ENCODE measurements at places on chromosomes 13 and 19. TPM values are rescaled to one million over a fixed set of nuclear protein-coding genes. Genes with fewer than 3 reads are reported as not detected.

- no peak for DNase-seq
Observed at GRCh38 chr19:43584484-43584883, 8.9 kb downstream of the PINLYP start.

- no peak for DNase-seq
Observed at GRCh38 chr19:41415154-41415571, 12.0 kb downstream of the B3GNT8 start.

GRCh38 chr13:94494026-94494425 is 14.5 kb upstream of the DCT start:
- DNase-seq: no peak

DNA sequence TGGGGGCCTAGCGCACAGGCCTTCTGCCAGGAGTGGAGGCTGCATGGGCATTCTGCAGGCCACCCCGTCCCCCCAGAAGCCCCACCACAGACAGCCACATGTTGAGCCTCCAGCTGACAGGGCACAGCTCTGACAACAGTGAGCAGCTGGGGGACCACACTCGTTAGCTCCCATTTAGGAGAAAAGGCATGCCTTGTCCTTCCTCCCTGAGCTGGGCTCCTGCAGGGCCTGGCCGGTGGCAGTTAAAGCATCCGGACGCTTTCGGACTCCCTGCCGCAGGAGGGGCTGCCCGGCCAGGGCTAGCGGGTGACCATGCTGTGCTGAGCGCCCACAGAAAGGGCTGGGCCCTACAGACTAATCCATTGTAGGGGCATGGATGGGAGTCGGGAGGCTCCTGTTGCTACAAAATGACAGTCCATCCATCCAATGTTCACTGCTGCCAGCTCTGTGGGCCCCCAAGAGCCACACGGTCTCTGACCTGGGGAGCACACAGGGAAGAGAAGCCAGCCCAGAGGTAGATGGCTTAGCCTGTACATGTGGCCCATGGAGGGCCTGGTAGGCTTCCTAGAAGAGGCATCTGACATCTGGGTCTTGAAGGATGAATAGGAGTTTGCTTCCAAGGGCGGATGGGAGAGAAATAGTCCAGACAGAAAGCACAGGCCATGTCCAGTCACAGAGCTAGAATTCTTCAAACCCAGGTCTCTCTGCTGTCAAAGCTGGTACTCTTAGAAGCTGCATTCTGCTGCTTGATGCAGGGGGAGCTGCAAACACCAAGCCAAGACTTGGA is 116.5 kb upstream of the VSTM2B start:
- DNase-seq: no peak

DNA sequence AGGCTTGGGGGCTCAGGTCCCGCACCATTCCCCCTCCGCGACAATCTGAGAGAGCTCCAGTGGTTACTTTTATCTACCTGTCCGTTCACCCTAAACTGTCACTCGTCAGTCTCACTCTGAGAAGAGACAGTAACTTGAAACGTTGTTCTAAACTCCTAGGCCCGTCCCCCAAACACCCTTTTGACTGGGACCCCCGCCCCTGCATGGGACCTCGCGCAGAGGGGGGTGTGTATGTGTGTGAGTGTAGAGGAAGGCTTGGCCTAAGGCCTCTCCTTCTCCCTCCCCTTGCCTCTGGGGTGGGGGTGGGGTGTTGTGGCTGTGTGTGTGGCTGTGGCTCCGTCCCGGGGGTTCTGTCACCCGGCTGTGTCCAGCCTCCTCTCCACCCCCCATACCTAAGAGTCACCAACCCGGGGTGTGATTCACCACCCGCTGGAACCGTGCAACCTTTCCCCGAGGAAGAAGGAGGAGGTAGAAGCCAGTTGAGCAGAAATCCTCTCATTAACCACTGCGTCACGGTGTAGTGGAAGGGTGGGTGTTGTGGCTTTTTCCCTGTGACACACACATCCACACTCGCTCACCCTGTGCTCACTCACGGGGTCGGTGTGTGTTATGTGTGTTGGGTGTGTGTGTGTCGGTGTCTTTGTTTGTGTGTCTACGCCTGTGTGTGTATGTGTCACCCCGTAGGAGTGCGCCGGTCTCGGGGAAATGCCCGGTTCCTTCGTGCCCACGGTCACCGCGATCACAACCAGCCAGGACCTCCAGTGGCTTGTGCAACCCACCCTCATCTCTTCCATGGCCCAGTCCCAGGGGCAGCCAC is 2.4 kb downstream of the FOSB start:
- DNase-seq: no peak

- no peak for DNase-seq
Observed at GRCh38 chr19:7515645-7516151, at the start of gene ZNF358. TSS of gene ZNF358 (plus strand) at chr19:7516103. CDS start at chr19:7519243, 3,140 bp downstream.

GRCh38 chr13:55410398-55411330 is 1730.1 kb upstream of the PRR20A start:
- no peak for DNase-seq

DNA sequence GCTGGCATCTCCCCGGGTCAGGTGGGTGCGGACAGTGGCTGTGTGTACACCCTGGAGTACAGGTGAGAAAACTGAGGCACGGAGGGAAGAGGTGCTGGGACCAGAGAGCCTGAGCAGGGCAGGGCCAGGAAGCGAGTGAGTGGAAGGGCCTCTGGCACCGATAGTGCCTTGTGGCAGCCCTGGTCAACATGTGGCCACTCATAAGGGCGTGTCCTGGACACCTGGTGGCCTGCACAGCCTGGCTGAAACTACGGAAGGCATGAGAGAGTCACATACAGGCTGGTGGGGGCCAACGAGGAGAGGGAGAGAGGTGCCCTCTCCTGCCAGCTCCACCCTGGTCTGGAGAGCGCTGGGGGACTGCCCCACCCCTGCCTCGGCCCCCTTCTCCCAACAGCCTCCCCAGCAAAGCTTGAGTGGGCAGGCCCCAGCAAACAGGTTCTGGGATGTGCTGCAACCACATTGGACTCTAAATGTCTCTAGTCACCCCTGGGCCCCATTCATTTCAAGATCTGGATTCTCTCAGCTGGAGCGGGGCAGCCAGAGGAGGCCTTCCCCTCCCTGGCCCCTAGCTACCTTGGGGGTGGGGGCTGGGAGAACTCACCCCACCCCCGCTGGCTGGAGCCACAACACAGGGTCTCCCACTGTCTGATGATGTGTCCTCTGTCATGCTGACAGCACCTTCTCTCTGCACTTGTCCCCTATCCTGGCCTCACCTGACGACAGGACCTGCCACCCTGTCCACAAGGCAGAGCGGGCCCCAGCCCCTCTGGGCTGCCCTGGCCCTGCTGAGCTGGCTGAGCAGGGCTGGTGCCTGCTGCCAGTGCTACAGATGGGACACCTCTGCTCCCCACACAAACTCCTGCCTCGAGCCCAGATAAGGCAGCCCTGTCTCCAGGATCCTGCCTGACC is 5.8 kb downstream of the CBARP start:
- DNase-seq: no peak

GRCh38 chr13:110448230-110448629 is 113.3 kb downstream of the RAB20 start:
- DNase-seq: no peak

- peak; percentile 17 for DNase-seq
Observed at GRCh38 chr13:88339271-88339741, 668.1 kb downstream of the SLITRK5 start.

DNA sequence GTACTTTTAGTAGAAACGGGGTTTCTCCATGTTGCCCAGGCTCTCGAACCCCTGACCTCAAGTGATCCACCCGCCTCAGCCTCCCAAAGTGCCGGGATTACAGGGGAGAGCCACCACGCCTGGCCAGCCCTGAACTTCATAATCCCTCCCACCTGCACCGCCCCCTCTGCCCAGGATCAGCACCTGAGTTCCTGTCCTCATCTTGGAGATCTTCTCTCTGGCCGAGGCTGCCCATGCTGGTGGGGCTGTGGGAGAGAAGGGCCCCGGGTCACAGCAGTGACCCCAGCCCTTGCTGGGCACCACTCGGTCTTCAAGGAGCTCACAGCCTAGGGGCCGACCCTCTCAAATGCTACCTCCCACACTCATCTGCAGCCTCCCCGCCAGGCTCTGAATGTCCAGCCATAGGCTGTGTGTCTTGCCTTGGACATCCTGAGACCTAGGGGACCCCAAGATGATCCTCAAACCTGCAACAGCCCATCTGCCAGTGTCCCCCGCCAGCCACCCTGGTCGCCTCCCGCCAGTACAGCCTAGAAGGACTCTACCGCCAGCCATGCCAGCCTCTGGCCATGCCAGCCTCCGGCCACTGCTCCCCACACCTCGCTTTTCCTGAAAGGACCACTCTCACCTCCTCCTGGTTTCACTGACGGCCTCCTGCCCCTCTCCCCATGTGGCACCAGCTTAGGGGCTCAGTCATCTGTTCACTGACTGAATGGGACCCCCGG is 1.5 kb downstream of the ATP8B3 start:
- no peak for DNase-seq

DNA sequence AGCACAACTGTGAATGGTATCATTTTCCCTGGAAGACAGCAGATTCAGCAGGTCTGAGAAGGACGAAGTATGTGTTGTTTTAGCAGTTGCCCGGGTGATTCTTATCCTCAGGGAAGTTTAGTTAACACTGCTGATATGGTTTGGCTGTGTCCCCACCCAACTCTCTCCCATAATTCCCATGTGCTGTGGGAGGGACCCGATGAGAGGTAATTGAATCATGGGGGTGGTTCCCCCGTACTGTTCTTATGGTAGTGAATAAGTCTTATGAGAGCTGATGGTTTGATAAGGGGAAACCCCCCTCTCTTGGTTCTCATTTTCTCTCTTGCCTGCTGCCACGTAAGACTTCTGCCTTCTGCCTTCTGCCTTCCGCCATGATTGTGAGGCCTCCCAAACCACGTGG is 81.0 kb upstream of the UBAC2 start:
- DNase-seq: no peak

The RFXAP gene
- polyA plus RNA-seq: 18.7 TPM

The CADM4 gene
- polyA plus RNA-seq: 53.9 TPM

The FIZ1 gene
- polyA plus RNA-seq: 28.9 TPM

The PSG1 gene
- polyA plus RNA-seq: not detected

The VSTM1 gene
- 0.27 TPM for polyA plus RNA-seq

The NAPA gene
- 147 TPM for polyA plus RNA-seq

The SAMD4B gene
- 120 TPM for polyA plus RNA-seq

The SULT2A1 gene
- 0.30 TPM for polyA plus RNA-seq

The HPN gene
- 88.9 TPM for polyA plus RNA-seq

The EFNA2 gene
- polyA plus RNA-seq: 3.3 TPM
